ENCODE measurements at places on chromosomes 12 and 14.

- no peak for DNase-seq
Measured at GRCh38 chr14:35416108-35416750, 11.7 kb upstream of the NFKBIA start.

- DNase-seq = no peak
Measured at GRCh38 chr14:59507752-59508103, 23.4 kb downstream of the JKAMP start.

GRCh38 chr14:74572726-74573301 lies 39.2 kb downstream of the LTBP2 start:
- no peak for DNase-seq

- DNase-seq = no peak
Measured at GRCh38 chr12:10849425-10849878, at the start of gene PRR4. TSS of gene PRR4 (minus strand) at chr12:10849475. CDS start at chr12:10849437, 38 bp downstream.

DNA sequence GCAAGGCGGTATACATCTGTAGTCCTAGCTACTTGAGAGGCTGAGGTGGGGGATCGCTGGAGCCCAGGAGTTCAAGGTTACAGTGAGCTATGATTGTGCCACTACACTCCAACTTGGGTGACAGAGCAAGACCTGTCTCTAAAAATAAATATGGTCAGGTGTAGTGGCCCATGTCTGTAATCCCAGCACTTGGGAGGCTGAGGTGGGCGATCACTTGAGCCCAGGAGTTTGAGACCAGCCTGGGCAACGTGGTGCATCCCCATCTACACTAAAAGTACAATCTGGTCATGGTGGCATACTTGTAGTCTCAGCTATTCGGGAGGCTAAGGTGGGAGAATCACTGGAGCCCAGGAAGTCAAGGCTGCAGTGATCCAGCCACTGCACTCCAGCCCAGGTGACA lies 40.6 kb downstream of the HECTD1 start:
- no peak for DNase-seq
